Neural progenitor cell (in vitro differentiated cells): ENCODE measurements at places on chromosomes 5 and 9. TPM values are rescaled to one million over a fixed set of nuclear protein-coding genes. Genes with fewer than 3 reads are reported as not detected.
A peak's percentile ranks its signal among the peaks of the same experiment; 100 is the strongest.

Gene ANKRD31
- total RNA-seq, result 0.74 and 0.75 TPM in 2 replicates

GRCh38 chr9:13728131-13728530 lies 448.6 kb upstream of the MPDZ start:
- DNase-seq, result no peak

DNA sequence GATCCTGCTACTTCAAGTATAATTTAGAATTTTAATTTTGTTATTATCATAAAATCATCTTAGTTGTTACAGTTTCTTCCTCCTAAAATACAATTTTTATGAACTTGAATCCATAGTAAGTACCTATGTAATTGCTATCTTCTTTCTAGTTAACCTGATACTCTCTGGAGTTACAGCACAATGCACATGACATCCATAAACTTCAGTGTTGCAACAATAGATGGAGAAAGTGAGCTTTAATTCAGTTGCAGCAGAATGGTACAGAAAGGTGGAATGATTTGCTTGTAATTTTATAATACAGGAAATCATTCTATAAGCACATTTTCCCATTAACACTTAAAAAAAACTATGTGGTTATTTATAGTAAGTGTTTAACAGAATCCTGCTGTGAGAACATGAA lies 372.0 kb downstream of the CDH9 start:
- no peak for DNase-seq

DNA sequence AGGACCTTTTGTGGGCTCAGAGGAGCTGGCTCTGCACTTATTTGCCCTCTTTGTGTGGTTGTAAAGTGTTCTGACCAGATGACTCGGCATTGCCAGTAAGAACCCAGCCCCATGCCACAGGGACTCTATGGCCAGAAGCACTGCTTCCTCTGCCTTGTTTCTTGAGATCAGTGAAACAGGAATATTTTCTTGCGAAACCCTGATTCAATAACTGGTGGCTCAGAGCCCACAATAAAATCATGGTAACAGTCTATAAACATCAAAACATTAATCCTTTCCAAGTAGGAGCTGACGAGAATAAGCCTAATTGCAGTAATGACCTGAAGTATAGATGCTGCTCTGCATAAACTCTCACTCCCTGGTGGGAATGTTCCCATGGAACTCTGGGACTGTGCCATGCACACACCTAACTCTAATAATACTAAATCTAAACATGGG lies 344.3 kb downstream of the ZNF608 start:
- no peak for DNase-seq

DNA sequence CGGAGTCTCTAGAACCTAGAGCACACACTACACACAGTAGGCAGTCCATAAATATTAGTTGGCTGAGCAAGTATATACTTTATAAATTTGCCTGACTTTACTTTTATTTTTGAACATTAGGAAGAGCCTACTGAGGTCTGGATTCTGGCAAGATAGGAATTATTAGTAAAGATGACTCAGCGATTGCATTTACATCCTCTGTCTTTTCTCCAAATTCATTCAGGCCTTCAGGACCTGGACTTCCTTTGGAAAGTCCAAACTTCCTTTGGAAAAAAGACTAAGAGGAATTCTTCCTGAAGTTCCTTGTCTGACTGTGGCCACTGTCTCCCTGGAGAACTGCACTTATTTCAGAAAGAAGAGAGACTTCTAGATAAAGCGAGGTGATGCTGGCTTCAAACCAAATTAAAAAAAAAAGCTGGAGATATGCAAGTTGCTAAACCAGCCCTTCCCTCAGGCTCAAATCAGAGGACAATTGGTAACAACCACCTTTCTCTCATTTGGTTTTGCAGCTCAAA lies 251.3 kb downstream of the GAS1 start:
- no peak for DNase-seq

Gene SPDL1
- total RNA-seq, result 91.4 and 151 TPM in 2 replicates

DNA sequence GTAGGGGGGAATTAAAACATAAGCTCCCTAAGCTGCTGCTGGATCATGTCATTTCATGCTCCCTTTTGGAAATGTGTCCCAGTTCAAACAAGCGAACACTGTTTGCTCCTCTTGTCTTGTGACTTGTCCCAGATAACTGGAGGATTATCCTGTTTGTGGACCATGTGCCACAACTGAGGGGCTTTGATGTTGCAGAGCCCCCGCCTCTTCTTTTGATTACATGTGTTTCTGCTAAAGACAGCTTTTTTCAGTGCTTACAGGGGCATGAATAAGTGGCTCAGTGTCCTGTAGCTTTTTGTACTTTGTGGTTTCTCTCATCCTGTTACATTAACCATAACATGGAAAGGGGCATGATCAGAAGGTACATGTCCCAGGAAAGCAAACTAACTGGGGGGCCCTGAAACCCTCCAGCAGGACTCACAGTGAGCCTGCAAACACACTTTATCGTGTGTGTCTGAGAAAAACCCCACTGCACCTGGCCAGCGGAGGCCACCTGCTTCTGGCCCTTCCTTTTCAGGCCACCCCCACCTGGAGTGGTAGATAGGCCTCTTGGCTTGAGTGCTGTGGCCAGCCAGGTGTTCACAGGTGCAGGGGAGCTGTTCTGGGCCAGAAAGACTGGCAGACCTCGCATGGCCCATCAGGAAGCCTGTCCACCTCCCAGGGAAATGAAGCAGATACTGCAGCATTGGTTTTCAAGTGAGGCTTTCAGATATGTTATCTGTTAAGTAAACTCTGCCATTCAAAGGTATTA lies 285.6 kb downstream of the FANCC start:
- peak; percentile 60 for DNase-seq

Gene BOD1
- total RNA-seq, result 144 and 175 TPM in 2 replicates

Gene SPZ1
- total RNA-seq, result not detected in 2 replicates

Gene NOTCH1
- 11.7 and 32.4 TPM in 2 replicates for total RNA-seq

Gene IFNE
- 0.12 TPM in 1 of 2 replicates, not detected in the other for total RNA-seq

Gene SELENOP
- 1.4 and 2.0 TPM in 2 replicates for total RNA-seq

DNA sequence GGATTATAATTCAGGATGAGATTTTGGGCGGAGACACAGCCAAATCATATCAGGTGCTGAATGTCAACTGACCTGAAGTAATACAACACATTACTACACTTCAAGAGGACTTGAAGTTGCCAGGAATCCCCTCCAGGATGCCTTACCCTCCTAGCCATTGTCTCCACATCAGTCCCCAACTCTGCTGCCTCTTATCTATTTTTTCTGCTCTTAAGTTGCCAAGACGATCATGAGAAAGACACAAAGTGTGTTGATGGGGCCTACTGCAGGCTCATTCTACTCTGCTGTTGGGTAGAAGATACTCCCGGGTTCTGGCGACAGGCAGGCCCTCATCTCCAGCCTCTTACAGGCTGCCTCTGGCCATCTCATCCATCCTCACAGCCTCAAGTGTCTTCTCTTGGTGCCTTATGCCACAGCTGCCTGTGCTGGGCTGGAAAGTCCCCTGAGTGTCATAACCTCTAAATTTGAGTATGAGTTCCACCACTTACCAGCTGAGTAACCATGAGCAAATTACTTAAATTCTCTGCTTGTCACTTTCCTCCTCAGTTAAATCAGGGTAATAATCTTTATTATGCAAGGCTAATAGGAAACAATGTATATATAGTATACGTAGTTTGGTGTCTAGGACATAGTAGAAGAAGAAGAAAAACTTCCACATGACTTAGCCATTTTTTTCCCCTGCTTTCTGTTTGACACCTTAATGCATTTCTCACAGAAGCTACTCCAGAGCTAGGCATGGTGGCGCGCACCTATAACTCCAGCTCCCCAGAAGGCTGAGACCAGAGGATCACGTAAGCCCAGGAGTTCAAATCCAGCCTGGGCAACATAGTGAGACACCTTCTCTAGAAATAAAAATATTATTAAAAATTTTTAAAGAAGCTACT lies 73.0 kb upstream of the SNX2 start:
- no peak for DNase-seq

Gene OMD
- not detected in 2 replicates for total RNA-seq

GRCh38 chr5:17187011-17187785 lies 30.2 kb upstream of the BASP1 start:
- no peak for DNase-seq

GRCh38 chr5:154901276-154901675 lies 36.7 kb downstream of the GEMIN5 start:
- DNase-seq, result no peak

- no peak for DNase-seq
These were observed 78.0 kb downstream of the JAKMIP2 start for GRCh38 chr5:147704544-147704943.

- DNase-seq, result no peak
These were observed 310.1 kb downstream of the ADAMTS6 start for GRCh38 chr5:65171645-65172044.

Gene KIF4B
- 0.12 TPM in 1 of 2 replicates, not detected in the other for total RNA-seq

DNA sequence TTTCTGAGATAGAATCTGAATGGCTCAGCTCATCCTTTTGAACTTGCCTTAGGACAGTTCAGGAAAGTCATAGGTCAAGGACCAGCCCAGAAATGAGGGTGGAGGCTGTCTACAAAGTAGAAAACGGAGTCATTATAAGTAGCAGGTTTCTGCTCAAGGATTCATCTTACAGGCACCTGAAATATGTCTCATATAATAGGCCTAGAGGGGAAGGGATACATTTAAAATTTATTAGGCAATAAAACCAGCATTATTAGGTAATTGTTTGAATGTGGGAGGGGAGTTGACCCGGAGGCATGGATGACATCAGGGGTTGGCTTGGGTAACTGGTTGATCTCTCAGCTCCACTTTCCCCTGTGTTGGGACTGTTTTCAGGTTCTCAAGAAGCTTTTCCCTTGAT lies 11.9 kb upstream of the GALNT10 start:
- DNase-seq, result no peak

DNA sequence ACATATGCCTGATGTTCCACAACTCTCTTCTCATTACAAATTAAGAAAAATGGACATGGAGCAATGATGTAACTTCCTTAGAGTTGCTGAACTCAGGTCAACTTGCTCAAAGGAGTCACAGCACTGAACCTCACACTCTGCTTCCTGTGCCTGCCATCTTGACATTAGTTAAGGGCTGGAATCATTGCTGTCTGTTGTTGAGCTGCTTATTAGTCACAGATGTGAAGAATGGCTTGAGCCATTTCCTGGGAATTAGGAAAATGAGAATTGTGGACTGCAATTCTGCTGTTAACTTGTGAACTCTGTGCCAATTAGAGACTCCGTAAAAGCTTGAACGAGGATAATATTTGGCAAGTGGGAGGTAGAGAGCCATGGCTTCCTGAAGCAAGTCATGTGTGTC lies 212.0 kb downstream of the ADAMTS12 start:
- DNase-seq, result no peak

DNA sequence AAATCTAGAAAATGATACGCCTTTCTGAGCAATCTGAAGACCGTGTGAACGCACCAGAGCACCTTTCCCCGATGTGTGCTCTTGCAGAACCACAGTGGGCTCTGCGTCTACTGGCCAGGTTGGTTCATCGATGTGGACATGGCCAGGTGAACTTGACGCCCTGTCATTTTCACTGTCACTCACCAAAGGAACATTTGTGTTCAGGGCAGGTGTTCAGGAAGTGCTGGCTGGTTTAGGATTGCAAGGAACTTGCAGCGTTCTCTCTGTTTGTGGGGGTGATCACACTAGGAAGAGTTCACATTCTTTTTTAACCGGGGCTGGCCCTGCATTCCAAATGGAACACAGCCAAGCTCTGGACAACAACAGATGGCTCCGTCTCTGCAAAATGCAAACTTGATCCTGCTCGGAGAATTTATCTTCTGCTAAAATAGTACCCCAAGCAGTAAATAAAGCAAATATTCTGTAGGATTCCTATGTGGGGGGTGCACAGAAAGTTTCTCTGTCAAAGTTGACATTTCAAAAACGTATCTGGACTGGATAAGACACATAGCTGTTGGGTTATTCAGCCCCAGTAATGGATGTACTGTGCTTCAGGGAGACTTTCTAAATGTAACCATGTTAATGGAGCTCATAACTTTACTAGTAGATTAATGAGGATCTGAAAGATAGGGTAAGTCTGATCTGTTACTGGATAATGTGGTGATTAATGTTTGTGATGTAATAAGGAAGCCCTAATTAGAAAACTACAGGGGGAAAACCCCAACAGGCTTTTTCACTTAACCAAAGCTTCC lies 45.7 kb upstream of the FANCC start:
- no peak for DNase-seq

DNA sequence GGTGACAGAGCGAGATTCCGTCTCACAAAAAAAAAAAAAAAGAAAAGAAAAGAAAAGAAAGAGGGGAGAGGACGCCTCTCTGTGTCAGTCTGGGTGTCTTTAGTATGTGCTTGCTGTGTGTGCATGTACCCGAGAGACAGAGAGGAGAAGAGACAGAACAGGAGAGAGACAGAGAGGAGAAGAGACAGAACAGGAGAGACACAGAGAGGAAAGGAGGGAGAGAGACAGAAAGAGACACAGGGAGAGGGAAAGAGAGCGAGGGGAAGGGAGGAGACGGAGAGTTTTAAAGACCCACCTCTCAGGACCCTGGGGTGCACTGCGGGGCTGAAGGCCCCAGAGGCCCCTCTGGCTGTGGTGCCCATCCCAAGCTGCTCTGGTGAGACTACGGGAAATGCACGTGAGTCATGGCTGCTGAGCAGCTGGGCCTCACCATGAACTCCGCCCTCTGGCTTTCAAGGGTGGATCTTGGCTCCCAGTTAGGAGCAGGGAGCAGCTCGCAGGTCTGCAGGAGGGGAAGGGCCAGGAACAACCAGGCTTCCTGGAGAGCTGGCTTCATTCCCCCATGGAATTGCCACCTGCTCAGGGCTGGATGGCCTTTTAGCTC lies 7.9 kb downstream of the SLC6A3 start:
- no peak for DNase-seq

DNA sequence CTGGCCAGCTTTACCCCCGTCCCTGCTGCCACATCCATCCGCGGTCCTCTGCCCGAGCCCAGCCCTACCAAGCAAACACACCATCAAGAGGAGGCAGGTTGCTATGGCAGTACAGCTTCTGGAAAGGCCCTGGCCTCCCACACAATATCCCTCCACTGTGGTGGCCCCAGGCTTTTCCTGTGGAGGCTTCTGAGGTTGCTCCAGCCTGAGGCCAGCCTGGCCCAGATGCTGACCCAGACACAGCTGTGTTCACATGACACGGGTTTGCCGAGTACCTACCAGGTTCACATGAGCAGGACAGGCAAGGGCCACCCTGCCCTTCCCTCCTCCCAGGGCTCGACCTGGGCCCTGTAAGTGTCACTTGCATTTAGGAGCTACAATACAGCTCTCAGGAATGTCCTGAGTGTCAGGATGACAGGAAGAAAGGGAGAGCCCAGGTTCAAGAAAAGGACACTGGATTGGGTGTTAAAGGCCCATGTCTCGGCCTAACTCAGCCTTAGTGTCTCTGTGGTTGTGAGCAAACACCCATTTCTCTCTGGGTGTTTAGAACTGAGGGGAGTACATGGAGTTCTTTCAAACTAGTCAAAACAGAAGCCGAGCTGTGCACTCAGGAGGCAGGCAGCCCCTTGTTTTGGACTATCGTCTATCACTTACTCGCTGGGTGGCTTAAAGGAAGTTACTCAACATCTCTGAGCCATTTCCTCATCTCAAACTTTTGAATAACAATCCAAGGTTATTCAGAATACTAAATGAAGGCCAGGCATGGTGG lies 40.2 kb downstream of the NAIF1 start:
- no peak for DNase-seq

Gene PTGS1
- total RNA-seq, result 1.8 and 2.2 TPM in 2 replicates

Gene CMYA5
- total RNA-seq, result 1.4 and 3.5 TPM in 2 replicates

GRCh38 chr9:129748249-129748648 lies 4.6 kb downstream of the PTGES start:
- DNase-seq, result no peak
